Left lobe of liver (tissue), 2 donors: ENCODE measurements at places on chromosomes 2 and 18. TPM values are rescaled to one million over a fixed set of nuclear protein-coding genes. Genes with fewer than 3 reads are reported as not detected.

- DNase-seq: no peak
Measured at GRCh38 chr2:86298411-86299390, 38.7 kb downstream of the REEP1 start.

DNA sequence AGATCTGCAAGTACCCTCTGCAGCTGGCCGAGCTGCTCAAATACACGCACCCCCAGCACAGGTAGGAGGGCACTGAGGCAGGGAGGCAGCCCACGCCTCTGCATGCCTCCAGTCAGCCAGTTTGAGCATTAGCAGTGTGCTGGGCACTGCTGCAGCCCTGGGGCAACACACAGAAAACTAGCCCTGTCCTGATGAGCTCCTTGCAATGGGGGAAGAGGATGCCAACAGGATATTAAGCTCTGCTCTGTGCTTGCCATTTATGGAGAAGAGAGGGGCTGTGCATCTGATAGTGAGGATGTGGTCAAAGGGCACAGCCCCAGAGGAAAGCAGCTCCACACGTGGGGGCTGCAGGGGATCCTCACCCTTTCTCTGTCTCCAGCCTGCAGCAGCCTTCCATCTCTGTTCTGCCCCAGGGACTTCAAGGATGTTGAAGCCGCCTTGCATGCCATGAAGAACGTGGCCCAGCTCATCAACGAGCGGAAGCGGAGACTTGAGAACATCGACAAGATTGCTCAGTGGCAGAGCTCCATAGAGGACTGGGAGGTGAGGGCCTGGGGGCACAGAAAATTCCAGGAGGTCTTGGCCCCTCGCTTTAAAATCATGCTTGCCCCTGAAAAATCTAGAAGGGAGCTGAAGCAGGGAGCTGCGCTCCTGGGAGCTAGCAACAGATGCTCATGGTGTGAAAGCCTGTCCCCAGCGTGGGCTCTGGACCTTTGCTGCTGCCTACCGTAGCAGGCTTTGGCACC is 51.7 kb downstream of the FAM168B start:
- no peak for DNase-seq

DNA sequence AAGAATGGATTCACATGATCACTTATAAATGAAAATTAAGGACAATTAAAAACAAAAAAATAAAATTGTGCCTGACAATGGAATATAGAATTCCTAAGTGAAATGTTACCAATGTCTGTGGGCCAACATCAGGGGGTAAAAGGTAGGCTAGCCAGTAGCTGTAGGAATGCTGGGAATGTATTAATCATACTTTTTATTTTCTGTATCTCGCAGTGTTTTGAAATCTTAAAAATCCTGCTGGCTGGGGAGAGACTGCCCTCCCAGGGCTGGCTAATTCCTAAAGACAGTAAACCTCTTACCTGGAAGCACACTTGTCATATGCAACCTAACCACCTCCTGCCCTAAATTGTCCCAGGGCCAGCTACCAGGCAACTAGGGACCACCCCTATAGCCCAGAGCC is 69.8 kb downstream of the REV1 start:
- no peak for DNase-seq

GRCh38 chr2:10158681-10159080 is 36.1 kb downstream of the RRM2 start:
- DNase-seq: no peak

- no peak for DNase-seq
Measured at GRCh38 chr2:157810037-157810436, 66.1 kb downstream of the ACVR1 start.

The FBXO15 gene
- 0.58 TPM for total RNA-seq

The FBXO48 gene
- 1.3 TPM for total RNA-seq

The SAG gene
- total RNA-seq: not detected
